Caco-2 (cell line): ENCODE measurements at places on chromosomes 4 and X. TPM values are rescaled to one million over a fixed set of nuclear protein-coding genes. Genes with fewer than 3 reads are reported as not detected.
A peak's percentile ranks its signal among the peaks of the same experiment; 100 is the strongest.

PCSK1N gene
- 19.5 and 24.1 TPM in 2 replicates for total RNA-seq

FHIP1A gene
- 18.9 and 22.3 TPM in 2 replicates for total RNA-seq

CABS1 gene
- not detected in 2 replicates for total RNA-seq

CXCL3 gene
- 1.9 and 4.3 TPM in 2 replicates for total RNA-seq

SPANXB1 gene
- not detected in 2 replicates for total RNA-seq

SSX5 gene
- total RNA-seq: not detected in 2 replicates

GRCh38 chr4:14277505-14277904 is 650.0 kb upstream of the BOD1L1 start:
- H3K27ac ChIP-seq: no peak overlapping the region
- no peaks in the 10 kb centered on the region for H3K36me3 ChIP-seq
- H3K4me1 ChIP-seq: no peaks in the 10 kb centered on the region
- H3K27me3 ChIP-seq: no peaks in the 10 kb centered on the region

DNA sequence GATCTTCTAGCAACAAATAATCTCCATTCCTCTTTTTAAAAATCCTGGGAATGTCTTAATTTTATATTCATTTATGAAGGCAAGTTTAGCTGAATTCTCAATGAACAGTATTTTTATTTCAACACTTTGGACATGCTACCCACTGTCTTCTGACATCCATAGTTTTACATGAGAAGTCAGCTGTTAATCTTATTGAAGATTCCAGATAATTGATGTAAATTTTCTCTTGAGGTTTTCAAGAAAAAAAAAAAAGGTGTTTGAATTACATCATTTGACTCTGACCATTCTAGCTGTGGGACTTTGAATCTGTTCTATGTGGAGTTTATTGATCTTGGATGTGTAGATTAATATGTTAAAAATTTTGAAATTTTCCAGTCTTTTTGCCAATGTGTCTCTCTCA is 28.0 kb downstream of the PDHA2 start:
- no peak overlapping the region for H3K4me3 ChIP-seq
- H3K27ac ChIP-seq: no peak overlapping the region
- DNase-seq: no peak
- H3K36me3 ChIP-seq: no peaks in the 10 kb centered on the region
- H3K4me1 ChIP-seq: no peaks in the 10 kb centered on the region
- no peaks in the 10 kb centered on the region for H3K27me3 ChIP-seq

DNA sequence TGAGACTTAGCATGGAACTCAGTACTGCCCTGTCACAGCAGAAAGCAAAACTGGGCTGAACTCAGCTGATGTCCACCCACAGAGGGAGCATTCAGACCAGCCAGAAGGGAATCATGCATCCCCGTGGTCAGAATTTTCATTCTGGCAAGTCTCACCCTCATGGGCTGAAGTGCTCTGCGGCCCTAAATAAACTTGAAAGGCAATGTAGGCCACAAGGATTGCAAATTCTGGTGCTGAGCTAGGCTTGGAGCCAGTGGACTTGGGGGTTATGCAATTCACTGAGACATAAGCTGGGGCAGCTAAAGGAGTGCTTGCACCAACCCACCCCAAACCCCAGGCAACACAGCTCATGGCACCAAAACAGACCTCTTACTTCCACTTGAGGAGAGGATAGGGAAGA is 494.1 kb downstream of the GABRG1 start:
- no peaks in the 10 kb centered on the region for H3K4me1 ChIP-seq
- H3K27me3 ChIP-seq: no peaks in the 10 kb centered on the region
- no peak for DNase-seq
- H3K27ac ChIP-seq: no peak overlapping the region

DNA sequence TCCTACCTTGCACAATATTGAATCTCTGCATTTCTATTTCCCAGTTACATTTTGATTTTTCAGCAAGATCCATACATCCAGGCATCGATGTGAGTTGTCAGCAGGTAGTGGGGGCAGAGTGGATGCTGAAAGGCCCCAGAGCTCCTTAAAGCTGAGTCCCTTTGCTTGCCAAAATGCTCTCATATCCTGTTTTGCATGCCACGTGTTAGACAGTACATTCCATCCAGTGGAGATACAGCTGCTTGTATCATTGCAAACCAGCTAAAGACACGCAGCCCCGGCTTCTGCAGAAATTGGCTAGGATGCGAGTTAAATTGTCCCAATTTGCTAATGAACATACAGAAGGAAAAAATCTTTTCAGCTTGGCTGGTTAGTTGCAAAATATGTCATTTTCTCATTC is 179.6 kb upstream of the MXRA5 start:
- H3K4me1 ChIP-seq: no peaks in the 10 kb centered on the region
- no peak for DNase-seq
- no peak overlapping the region for H3K27ac ChIP-seq
- H3K27me3 ChIP-seq: no peaks in the 10 kb centered on the region
- no peak overlapping the region for H3K4me3 ChIP-seq

- no peak overlapping the region for H3K4me3 ChIP-seq
- H3K27ac ChIP-seq: no peak overlapping the region
- H3K27me3 ChIP-seq: no peaks in the 10 kb centered on the region
- H3K36me3 ChIP-seq: no peaks in the 10 kb centered on the region
- DNase-seq: no peak
These were observed 6.4 kb upstream of the VAMP7 start for GRCh38 chrX:155874571-155875244.

GRCh38 chrX:11143931-11144678 is 33.0 kb downstream of the HCCS start:
- H3K27ac ChIP-seq: no peak overlapping the region
- no peaks in the 10 kb centered on the region for H3K27me3 ChIP-seq
- no peaks in the 10 kb centered on the region for H3K36me3 ChIP-seq
- H3K4me3 ChIP-seq: no peak overlapping the region
- no peaks in the 10 kb centered on the region for H3K4me1 ChIP-seq

DNA sequence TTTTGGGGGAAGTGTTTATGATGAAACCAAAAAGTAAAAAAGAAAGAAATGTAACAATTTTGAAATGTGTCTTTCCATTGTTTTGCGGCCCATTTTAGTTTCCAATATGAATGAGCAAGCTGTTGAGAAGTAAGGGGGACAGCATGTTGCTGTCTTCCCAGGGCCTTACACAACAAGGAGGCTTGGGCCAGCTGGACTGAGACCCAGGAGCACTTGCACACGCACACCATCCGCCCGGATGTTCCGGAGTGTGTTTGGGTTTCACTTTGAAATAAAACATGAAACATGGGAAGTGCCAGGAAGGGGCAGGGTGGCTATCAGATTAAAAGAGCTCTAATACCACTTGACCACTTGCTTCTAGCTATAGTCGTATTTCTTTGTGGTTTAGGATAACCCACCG is 144.4 kb downstream of the NHS start:
- no peak overlapping the region for H3K27ac ChIP-seq
- no peaks in the 10 kb centered on the region for H3K27me3 ChIP-seq
- no peak for DNase-seq
- no peaks in the 10 kb centered on the region for H3K4me1 ChIP-seq
- H3K4me3 ChIP-seq: no peak overlapping the region

DNA sequence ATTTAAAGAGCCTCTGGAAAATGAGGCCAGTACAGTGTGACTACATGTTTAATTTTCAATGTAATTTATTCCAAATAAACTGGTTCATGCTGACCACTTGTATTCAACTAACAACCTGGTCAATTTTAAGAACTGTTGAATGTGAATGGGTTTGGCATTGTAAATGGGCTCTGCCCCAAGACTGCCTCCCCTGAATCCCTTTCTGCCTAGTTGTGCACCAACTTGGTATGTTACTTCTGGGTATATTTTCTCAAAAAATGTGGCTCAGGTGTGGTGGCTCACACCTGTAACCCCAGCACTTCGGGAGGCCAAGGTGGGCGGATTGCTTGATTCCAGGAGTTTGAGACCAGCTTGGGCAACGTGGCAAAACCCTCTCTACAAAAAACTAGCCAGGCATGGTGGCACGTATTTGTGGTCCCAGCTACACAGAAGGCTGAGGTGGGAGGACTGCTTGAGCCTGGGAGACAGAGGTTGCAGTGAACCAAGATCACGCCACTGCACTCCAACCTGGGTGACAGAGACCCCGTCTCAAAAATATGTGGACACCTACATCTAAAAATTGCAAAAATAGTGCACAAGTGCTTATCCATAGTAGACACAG is 7.2 kb downstream of the RPL9 start:
- H3K27me3 ChIP-seq: no peaks in the 10 kb centered on the region
- H3K4me3 ChIP-seq: no peak overlapping the region
- H3K4me1 ChIP-seq: peaks cover 17% of the 10 kb centered on the region
- peaks cover 9% of the 10 kb centered on the region for H3K36me3 ChIP-seq

DNA sequence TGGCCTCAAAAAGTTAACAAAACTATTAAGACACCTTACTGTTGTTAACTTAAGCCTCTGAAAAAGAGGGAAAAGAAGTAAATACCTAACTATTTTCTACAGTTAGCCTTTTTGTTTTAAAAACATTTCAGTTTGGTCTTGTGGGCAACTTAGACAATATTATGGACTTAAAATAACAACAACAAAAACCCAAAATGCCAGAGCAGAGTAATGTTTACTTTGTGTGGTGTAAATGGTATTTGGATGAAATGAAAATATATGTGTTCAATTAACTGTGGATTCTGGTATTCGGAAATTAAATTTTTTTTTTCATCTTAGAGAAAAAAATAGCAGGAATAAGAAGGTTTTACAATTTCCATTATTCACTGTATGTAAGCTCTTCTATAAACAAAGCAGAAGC is 79.6 kb upstream of the NPNT start:
- H3K4me1 ChIP-seq: no peaks in the 10 kb centered on the region
- no peak overlapping the region for H3K27ac ChIP-seq
- H3K36me3 ChIP-seq: no peaks in the 10 kb centered on the region
- no peak for DNase-seq
- H3K27me3 ChIP-seq: no peaks in the 10 kb centered on the region

GRCh38 chr4:169420291-169420690 is 149.5 kb upstream of the SH3RF1 start:
- DNase-seq: no peak
- no peaks in the 10 kb centered on the region for H3K27me3 ChIP-seq
- no peak overlapping the region for H3K27ac ChIP-seq
- H3K4me1 ChIP-seq: no peaks in the 10 kb centered on the region
- H3K4me3 ChIP-seq: no peak overlapping the region

- no peaks in the 10 kb centered on the region for H3K27me3 ChIP-seq
- peak overlapping the region; percentile 70 for H3K27ac ChIP-seq
- peaks cover 19% of the 10 kb centered on the region for H3K4me1 ChIP-seq
These were observed 605.9 kb upstream of the DIPK2B start for GRCh38 chrX:45806410-45807121.

- no peaks in the 10 kb centered on the region for H3K36me3 ChIP-seq
- H3K27me3 ChIP-seq: no peaks in the 10 kb centered on the region
- H3K4me1 ChIP-seq: no peaks in the 10 kb centered on the region
- H3K27ac ChIP-seq: no peak overlapping the region
- H3K4me3 ChIP-seq: no peak overlapping the region
These were observed 66.9 kb upstream of the WDR17 start for GRCh38 chr4:175998782-175999181.

- no peaks in the 10 kb centered on the region for H3K27me3 ChIP-seq
- no peak overlapping the region for H3K4me3 ChIP-seq
- H3K27ac ChIP-seq: no peak overlapping the region
- no peaks in the 10 kb centered on the region for H3K4me1 ChIP-seq
- no peaks in the 10 kb centered on the region for H3K36me3 ChIP-seq
These were observed 138.5 kb downstream of the GRIA3 start for GRCh38 chrX:123322536-123322935.

DNA sequence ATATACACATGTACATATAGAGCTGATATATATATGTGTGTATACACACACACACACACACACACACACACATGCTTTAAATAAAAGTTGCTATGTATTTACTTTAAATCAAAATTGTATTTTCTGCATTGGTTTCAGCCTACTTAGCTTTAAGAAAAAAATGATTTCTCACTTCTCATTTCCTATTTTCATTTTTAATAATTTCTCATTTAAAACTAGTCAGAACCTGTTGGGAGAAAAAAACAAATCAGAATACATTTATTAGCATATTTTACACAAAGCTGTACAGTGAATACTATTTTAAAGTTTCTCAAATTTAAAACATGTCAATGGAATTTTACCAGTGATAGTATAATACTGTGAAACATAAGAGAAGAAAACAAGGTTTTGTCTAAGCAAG is 681.8 kb downstream of the CENPC start:
- no peaks in the 10 kb centered on the region for H3K27me3 ChIP-seq
- H3K27ac ChIP-seq: no peak overlapping the region
- no peak overlapping the region for H3K4me3 ChIP-seq
- DNase-seq: no peak
- no peaks in the 10 kb centered on the region for H3K36me3 ChIP-seq

DNA sequence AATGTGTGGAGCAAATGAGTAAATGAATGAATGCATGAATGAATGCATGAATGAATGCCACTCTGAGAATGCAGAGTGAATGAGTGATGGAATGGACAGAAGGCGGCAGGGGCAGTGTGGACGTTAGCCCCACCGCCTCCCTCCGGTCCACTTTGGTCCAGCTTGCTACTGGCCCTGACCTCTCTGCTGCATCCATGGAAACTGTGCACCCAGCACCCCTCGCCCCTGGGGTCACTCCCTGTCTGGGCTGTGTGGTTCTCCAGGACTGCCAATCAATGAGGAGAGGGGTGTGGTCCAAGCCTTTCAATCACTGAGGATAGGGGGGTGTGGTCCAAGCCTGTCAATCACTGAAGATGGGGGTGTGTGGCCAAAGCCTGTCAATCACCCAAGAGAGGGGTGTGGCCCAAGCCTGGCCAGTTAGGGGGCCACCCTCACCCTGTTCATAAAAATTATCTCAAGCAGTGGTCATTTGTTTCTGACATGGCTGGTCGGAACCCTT is 39.2 kb upstream of the ASMTL start:
- DNase-seq: peak; percentile 43
- H3K36me3 ChIP-seq: no peaks in the 10 kb centered on the region
- H3K4me1 ChIP-seq: no peaks in the 10 kb centered on the region
- H3K4me3 ChIP-seq: no peak overlapping the region
- H3K27ac ChIP-seq: no peak overlapping the region

- no peak overlapping the region for H3K4me3 ChIP-seq
- no peak for DNase-seq
- no peaks in the 10 kb centered on the region for H3K27me3 ChIP-seq
These were observed 58.6 kb upstream of the MCF2 start for GRCh38 chrX:139766545-139766983.

- no peaks in the 10 kb centered on the region for H3K27me3 ChIP-seq
- no peak overlapping the region for H3K4me3 ChIP-seq
- DNase-seq: no peak
- no peaks in the 10 kb centered on the region for H3K4me1 ChIP-seq
These were observed 844.2 kb downstream of the RAPGEF2 start for GRCh38 chr4:159946983-159947615.

GRCh38 chr4:124199185-124199584 is 513.3 kb downstream of the ANKRD50 start:
- no peak for DNase-seq
- H3K4me3 ChIP-seq: no peak overlapping the region
- no peak overlapping the region for H3K27ac ChIP-seq
- H3K36me3 ChIP-seq: no peaks in the 10 kb centered on the region
- H3K4me1 ChIP-seq: no peaks in the 10 kb centered on the region

- H3K4me3 ChIP-seq: no peak overlapping the region
- H3K4me1 ChIP-seq: no peaks in the 10 kb centered on the region
- DNase-seq: no peak
These were observed 143.1 kb upstream of the BCOR start for GRCh38 chrX:40240844-40241243.
